ENCODE measurements at places on chromosomes 2 and 18.

DNA sequence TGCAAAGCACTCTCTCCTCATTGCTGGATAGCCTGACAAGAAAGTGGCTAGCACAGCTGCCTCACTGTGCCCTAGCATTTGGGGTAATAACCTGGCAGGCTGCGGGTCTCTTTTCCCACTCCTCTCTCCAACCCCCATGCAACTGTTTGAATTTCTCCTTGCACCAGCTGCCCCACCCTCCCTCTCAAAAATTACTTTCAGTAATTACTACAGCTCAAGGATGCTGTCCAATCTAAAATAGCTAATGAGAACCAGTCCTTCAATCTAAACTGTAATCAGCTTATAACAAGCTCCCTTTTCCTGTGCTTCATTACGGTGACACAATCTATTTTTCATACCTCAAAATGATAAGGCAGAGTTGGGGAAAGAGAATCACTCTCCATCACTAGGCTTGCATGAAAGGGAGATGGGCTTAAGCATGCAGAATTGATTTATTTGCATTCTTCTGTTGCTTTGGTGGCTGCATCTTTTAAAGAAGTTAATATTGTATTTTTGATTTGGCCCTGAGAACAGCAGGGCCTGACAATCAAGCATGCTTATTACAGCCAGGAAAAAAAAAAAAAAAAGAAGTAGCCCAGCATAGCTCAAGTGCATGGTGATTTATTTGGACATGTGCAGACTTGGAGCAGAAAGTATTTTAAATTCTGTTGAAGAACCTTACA lies 881.8 kb downstream of the SLC4A3 start:
- no peak for DNase-seq

- DNase-seq, result no peak
These were observed 30.6 kb downstream of the RTN4 start for GRCh38 chr2:55019526-55020258.

DNA sequence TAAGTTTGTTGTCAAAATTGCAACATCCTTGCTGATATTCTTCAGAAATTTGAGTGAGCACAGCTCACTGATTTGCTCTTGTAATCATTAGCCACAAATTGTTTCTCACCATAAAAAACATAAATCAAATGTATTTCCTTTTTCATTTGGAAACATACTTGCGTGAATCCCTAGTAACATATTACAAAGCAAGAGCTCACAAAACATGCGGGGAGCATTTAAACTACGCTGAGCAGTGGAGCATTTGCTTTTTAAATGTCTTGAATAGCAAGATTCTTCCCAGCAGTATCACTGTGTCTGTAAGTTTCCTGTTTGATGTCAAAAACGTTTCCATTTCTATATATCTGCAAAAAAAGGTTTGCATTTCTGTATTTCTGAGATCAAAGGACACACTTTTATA lies 788.3 kb upstream of the SALL3 start:
- no peak for DNase-seq

GRCh38 chr2:33062665-33063250 lies 116.0 kb downstream of the LTBP1 start:
- DNase-seq, result no peak

- DNase-seq, result peak; percentile 40
These were observed 89.5 kb upstream of the STK39 start for GRCh38 chr2:168336786-168337388.

DNA sequence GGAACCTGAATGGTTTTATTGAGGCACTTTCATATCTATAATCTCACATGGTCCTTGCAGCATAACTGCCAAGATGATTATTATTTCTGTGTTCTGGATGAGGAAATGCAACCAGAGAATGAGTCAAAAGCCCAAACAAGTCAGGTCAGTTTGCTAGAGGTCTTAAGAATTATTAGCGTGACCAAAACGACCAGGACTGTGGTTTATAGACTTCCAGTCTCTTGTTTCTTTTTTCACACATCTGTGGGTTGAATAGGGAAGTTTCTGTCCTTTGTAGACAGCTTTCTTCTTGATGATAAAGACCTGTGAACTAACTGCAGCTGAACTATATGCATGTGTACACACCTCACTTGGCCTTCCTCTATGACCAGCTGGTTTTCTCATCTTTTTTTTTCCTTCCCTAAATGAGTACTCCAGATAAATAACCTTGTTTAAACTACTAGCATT lies 13.9 kb downstream of the ADAM23 start:
- no peak for DNase-seq

DNA sequence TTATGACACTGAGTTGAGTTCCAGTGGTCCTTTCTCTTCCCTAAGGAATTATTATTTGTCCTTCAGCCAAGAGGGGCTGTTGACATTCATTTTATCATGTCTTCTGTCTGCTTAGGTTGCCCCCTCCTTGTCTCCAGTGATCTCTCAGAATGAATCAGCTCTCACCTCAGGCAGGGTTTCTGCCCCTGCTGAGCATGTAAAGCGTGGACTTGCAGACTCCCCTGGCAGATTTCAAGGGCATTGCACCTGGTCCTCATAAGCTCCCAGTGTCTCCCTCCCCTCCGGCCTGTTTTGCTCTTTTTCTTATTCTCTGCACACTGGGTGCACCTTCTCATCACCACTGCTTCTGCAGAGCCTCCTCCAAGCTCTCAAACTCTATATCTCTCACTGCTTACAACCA lies 188.4 kb downstream of the KCNS3 start:
- DNase-seq, result no peak

DNA sequence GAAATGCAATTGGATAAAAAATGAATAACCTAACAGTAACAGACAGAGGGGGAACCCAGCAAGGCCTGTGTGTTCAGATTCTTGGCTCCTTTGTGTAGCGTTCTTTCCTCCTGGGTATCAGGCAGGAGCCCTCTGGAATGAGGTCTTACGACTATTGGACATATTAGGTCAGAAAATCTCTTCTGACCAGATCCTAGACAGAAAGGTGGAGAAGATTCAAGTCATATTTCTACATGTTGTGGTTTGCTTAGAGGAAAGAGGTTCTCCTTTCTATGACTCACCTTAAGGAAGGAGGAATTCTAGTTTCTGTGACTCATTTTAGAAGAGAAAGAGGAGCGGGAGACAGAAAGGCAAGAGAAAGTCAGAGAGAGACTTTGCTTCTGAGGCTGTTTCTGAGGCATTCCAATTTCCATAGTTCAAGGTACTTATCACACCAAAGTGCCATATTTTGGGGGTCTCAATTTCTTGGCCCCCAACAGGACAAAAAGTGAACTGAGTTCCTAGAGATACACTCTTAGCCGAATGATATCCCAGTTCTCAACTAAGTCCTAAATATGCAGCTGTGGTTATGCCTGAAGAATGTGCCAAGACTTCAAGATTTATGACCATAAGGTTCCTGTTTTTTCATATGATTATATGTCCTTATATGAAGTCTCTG lies 618.6 kb downstream of the ZEB2 start:
- DNase-seq, result no peak

GRCh38 chr18:25805939-25806338 lies 284.5 kb downstream of the SS18 start:
- no peak for DNase-seq

DNA sequence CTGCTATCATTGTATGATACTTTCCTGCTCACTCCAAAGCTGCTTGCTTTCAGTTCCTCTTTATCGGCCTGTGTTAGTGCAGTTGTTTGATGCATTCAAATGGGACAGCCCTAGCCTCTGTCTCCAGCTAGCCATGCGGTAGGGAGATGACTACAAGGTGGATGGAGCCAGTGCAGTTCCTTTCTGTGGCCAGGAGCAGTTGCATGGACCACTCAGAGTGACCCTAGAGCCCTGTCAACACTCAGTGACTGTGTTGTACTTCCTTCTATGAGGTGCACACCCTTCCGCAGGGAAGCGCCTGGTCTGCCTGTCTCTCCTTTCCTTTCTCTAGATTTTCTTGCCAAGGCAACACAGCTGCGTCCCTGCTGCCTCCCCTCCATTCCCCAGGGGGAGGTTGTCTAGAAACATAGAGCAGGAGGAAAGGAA lies 33.8 kb downstream of the KCNS3 start:
- no peak for DNase-seq

DNA sequence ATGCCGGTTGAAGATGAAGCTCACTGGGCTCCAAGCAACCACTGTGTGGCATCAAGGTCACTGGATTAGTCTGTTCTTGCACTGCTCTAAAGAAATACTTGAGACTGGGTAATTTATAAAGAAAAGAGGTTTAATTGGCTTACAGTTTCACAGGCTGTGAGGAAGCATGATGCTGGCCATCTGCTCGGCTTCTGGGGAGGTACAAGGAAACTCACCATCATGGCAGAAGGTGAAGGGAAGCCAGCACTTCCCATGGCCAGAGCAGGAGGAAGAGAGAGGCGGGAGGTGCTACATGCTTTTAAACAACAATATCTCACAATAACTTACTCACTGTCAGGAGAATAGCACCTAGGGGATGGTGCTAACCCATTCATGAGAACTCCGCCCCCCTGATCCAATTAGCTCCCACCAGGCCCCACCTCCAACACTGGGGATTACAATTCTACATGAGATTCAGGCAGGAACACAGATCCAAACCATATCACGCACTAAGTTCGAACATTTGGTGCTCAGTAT lies 109.7 kb upstream of the MGAT5 start:
- no peak for DNase-seq

DNA sequence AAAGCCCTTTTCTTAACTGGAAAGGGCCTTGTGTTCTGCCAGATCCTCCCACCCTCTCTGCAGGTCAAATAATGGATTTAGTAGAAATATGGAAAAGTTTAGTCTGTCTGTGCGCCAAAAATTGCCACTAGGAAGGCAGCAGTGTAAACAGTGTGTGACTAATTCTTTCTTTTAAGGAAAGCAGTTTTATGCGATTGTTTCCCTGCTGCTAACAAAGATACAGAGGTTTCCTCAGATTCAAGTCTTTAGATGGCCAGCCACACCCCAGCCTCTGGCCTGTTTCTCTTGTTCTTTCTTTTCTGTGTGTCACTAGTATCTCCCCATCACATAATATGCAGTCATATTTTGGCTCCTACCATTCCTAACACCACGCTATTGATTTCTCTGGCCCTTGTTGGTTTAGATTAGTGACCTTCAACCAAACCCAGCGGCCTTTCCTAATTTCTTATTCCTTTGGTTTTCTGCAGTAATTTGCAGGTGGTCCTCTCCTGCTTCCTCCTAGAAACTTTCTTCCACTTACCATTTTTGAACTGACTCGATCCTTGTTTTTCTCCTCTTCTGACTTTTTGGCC lies 157.4 kb downstream of the LTBP1 start:
- DNase-seq, result no peak

- no peak for DNase-seq
These were observed 114.7 kb downstream of the FAM210A start for GRCh38 chr18:13611601-13612195.

DNA sequence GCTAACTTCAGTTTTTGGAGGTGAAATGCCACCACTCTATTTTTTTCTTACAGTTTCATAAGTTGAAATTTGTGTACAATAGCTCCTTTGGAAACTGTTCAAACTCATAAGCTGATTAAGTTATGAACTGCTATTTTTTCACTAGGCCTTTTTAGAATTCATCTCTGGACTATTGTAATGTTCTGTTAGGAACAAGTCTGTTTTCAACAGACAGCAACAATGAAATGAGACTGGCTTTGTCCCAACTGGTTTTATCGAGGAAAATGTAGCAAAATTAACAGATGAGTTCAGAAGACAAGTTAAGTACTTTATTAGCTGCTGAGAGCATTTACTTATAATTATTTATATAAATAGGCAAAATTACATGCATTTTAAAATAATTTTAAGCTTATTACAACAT lies 310.6 kb downstream of the ZNF804A start:
- no peak for DNase-seq

DNA sequence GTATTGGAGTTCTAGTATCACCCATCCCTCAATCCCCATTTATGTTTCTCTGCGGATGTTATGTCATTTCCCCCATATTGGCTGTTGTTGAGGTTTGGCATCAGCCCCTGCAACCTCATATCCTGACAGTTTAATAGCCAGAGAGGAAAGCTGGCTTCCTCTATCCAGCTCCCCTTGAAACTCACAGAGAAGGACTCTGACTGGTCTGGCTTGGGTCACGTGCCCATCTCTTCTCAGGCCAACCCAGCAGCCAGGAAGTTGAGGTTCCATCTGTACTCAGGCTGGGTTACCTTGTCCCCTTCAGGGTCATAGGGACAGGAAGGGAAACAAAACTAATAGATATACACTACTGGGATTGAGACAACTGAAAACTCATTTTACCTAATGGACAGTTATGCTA lies 148.0 kb upstream of the SLC14A2 start:
- DNase-seq, result no peak

GRCh38 chr2:66428986-66429612 lies 5.8 kb upstream of the MEIS1 start:
- no peak for DNase-seq

GRCh38 chr18:23650968-23651927 lies 11.5 kb downstream of the ANKRD29 start:
- DNase-seq, result no peak

DNA sequence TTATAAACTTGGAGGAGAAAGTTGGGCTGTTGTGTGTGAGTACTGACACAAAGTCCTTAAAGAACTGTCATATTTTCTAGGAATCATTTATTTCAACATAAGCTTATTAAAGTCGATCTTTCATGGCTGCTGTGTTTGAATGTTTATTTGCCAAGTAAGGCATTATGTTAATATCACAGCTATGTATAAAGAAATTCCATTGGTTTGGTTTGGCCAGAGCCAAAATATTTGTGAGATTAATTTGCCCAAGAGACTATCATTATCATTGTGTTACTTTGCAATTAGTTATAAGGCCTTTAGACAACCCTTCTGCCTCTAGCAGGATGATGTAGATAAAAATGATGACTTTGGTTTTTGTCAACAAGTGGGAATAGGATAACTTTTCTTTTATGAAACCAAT lies 240.6 kb upstream of the NT5C1B start:
- DNase-seq, result no peak

DNA sequence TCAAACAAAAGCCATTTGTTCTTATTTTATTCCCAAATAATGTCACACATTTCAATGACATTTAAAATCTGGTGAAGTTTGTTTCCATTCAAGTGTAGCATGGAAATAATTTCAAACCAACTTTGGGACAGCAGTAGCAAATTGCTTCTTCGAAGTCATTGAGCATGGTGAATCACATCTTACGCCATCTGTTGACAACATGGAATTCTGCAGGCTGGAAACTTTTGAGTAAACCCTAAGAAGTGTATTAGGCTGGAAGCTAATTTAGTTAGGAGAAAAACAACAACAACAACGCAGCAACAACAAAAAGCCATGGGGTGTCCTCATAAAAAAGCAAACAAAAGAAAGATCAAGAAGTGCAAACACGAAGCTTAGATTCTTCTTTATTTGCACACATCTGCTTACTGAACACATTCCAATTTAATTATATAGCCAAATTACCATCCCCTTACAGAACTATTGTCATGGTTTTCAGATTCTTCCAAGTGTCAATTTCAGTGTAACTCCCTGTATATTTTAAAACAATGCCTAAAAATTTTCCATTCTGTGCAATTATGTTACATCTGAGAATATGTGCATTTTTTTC lies 659.0 kb upstream of the CDH7 start:
- DNase-seq, result no peak

- DNase-seq, result no peak
These were observed 23.1 kb downstream of the STARD7 start for GRCh38 chr2:96185516-96185915.

- DNase-seq, result no peak
These were observed 108.3 kb downstream of the ATL2 start for GRCh38 chr2:38268691-38269327.

Measured in activated gamma-delta T cell treated with Interleukin-2 at 50 U/mL for 16 hours (primary cell).